ENCODE measurements at places on chromosomes 3 and 15.

DNA sequence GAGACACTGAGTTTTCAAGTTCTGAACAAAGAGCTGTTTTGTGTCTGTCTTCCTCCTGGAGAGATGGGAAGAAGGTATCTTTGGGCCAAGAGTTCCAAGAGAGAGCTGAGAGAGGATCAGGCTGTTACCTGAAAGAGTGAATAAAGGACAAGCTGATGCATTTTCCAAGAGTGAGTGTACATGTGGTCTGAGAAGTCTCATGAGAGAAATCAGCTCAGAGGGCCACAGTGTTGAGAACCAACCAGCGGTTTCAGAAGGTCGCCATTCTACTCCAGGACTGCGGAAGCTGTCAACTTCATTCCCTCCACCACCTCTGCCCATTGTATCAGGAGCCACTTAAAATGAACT, 42.7 kb upstream of the PPP2R3A start:
- no peak for DNase-seq

DNA sequence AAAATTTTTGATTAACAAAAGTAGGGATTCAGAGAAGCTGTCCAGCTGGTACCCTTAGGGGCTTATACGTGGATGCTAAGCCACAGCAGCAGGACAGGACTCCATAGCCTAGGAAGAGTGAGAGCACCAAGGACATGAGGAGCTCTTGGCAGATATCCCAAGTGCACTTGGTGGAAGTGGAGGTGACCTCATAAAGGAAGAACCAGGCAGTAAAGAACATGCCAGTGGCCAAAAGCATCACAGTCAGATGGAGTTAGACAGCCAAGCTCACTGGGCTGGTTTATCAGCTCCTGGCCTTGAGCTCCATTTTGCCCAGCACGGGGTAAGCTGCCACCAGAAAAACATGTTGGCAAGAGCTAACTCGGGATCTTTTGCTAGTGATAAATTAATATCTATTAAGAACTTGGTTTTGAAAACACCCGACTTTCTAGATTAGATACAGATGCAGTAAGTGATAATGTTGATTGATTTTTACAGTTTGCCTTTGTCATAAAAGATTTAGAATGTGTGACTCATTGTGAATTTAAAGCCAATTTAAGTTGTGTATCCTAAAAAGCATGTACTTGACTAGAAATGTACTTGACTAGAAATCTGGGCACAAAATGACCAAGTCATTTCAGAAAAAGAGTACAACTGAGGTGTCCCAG, 108.0 kb downstream of the CMSS1 start:
- no peak for DNase-seq

GRCh38 chr3:124318656-124319055, 326.7 kb upstream of the ROPN1 start:
- no peak for DNase-seq

- DNase-seq: no peak
Observed at GRCh38 chr3:187183210-187183862, 13.9 kb upstream of the RTP1 start.

- DNase-seq: no peak
Observed at GRCh38 chr3:45082142-45082538, 56.0 kb downstream of the CLEC3B start.

DNA sequence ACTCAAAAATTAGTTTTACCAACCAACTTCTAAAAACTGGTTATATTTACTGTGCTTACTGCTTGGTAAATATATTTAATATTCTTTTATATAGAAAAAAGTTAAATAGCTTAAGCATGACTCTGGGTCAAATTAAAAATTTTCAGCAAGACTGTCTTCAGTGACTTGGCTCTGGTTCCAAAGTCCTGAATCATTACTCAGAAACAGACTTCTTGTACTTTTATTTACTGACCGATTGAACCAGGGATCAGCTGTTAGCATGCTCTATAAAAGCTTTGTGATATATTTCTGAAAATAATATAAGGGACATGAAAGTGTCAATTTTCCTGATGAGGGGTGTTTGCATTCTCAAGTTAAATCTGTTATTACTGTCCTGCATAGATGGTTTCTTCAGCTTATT, 164.3 kb downstream of the MCTP2 start:
- DNase-seq: no peak

DNA sequence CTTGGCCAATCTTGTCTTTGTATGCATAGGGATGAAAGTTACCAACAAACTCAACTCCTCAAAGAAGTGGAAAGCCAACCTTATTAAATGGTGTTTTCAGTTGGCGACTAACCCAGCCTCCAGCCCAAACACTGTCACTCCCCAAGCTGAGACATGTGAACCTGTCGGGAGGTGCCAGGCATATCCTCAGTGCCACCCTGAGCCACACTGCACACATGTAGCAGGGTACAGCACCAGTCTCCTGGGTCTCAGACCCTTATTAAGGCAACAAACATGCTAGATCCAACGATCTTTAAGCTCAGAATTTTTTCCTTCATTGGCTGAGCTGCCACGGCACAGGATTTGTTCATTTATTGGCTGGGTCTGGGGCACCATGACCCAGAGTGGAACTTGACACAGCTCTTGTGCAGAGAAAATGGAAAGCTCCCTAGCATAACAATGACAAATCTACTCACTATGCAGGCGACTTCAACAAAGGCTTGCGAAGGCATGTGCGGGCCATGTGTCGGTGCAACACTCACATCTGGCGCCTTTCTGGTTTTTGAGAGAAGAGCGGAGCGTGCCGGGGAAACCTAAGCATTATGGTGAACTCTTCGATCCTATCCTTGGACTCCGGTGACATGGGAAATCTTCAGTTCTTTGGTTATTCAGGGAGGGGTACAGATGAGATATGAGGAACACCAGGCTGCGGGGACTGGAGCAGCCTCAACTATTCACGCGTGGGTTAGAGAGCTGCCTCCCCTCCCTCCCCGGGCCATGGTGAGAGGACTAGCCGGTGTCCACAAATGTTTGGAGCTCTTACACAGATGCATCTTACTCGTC, 190.1 kb downstream of the FAM43A start:
- no peak for DNase-seq
